Cortex of kidney (tissue), 1 donor: ENCODE measurements at places on chromosomes 7 and 10.

DNA sequence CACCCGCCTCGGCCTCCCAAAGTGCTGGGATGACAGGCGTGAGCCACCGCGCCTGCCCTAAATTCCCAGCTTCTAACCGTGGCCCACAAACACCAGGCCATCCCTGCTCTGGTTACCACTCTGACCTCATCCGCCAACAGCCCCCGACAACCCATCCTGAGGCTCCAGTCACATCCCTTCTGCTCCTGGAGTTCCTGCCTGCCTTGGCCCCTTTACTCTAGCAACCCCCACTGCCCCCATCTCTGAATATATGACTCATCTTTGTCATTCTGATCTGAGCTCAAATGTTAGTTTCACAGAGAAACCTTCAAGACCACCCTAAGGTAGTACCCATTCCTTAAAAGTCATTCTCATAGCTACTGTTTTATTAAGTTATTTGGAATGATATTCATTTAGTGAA, 26.6 kb downstream of the RHEB start:
- no peak for DNase-seq

GRCh38 chr7:107810626-107811025, 7.6 kb upstream of the SLC26A3 start:
- DNase-seq, result no peak

DNA sequence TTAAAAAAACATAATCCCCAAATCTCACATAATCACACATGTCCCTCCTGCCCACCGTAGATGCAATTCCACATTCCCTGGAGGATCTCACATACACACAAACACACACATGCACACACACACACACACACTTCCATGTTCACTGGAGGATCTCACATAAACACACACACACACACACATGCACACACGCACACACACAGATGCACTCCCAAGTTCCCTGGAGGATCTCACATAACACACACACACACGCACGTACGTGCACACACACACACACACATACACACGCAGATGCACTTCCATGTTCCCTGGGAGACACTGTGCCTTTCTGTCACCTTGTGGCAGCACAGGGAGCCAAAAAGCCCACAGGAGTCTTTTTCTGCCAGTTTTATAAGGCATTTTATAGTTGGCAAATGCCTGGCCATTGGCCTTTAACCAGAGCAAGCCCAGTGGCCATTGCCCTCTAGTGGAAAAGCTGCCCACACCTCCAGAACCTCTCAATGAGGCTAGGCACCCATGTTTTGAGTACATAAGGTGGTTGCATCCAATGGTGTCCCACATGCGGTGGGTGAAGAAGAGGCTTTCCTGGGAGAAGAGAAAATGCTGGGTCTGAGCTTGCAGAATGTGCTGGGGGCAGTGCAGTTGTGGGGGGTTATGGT, 115.4 kb upstream of the ACBD5 start:
- no peak for DNase-seq

DNA sequence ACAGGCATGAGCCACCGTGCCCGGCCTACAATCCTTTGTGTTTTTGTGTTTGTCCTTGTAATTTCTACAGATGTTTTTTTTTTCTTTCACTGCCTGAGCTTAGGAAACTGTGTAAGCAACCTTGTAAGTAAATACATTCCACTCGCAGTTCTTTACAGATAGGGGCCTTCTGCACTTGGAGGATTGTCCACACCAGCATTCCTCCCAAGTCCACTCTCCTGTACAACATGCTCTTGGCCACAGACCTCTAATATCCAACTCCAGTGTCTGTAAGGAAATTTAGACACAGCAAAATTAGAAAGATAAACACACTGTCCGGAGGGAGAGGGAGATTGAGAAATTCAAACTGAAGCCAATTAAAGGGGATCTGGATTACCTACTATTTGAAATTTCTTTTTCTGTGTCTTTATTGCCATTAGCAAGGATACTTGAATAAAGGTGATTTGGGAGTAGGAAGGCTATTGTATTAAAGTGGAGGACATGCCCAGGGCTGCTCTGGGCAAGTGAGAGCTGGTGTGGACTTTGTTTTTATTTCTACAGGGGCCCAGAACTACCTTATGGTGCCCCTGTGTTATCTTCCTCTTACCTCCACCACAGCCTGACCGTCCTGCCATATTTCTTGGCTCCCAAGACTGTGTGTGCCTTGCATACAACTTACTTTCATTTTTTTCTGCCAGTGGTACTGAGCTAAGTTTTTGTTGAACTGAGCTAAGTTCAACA, 9.7 kb downstream of the MXI1 start:
- DNase-seq, result no peak

GRCh38 chr7:51127618-51127904, 189.0 kb downstream of the COBL start:
- no peak for DNase-seq

- no peak for DNase-seq
These were observed 40.7 kb upstream of the LEP start for GRCh38 chr7:128200376-128200775.

DNA sequence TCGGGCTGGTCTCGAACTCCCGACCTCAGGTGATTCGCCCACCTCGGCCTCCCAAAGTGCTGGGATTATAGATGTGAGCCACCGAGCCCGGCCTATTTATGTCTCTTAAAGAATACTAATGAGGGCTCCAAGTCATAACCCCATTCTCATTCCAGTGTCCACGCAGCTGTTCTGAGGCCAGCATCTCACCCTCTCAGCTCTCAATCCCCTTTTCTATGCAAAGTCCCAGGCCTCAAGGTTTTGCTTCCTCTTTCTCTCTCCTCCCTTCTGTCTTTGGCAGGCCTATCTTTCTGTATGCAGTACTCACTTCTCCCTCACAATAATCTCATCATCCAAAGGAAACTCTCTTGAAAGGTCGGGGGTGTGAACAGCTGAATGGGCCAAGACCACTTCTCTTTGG, 28.0 kb upstream of the VSIR start:
- no peak for DNase-seq

GRCh38 chr10:107924458-107924857, 760.0 kb upstream of the SORCS1 start:
- no peak for DNase-seq

DNA sequence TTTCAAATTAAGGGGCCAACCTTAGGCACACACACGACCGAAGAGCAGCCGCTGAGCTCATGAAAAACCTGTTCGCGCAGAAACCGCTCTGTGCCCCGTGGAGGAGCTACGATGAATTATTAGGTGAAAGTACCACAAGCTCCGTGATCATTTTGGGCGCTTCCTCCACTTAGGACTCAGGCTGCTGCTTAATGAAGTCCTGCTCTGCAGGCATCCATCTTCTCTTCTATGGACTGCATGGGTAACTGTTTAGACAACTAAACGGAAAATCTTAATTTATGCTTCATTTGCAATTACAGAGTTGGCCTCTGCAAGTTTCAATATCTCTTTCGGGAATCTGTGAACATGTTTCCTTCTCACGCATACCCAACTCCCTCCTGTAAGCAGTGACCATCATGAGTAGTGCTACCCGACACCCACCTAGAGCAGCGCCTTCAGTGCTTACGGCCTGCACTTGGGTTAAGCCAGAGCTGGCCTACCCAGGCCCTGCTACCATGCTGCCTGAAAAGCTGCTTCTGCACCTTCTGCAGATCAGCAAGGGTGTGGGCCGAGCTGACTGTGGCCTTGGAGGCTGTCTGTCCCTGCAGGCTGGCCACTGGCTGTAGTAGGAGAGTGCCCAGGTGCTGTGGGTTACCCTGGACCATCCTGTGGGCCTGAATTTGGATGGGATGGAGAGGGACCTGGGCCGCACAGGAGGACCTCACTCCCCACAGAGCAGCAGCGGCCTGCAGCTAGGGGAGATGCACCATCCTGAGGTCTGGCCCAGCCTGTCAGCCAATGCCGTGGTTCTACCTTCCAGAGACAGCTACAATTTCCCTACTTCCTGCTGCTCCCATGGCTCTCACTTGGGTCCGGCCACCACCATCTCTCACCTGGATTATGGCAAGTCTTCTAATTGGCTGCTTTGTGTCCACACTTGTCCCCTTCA, 36.0 kb downstream of the GNA12 start:
- DNase-seq, result no peak

DNA sequence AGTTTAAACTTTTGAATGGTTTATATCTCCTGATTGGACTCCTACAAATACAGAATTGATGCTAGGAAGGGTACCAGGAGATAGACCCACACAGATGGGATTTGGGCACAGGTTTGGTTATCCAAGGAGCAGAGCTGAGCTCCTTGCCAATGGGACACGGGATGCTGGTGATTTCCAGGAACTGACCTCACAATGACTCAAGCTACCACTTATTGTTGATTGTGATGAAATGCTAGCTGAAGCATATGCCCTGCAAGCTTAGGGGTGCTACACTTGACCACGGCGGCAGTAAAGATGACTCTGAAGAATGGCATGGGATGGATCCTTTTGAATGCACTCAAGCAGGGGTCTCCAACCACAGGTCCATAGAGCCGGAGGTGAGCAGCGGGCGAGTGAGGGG, 45.5 kb upstream of the VKORC1L1 start:
- no peak for DNase-seq

GRCh38 chr7:121099572-121099971, 111.1 kb downstream of the CPED1 start:
- DNase-seq, result no peak

GRCh38 chr10:118255355-118255754, 86.8 kb downstream of the FAM204A start:
- no peak for DNase-seq

DNA sequence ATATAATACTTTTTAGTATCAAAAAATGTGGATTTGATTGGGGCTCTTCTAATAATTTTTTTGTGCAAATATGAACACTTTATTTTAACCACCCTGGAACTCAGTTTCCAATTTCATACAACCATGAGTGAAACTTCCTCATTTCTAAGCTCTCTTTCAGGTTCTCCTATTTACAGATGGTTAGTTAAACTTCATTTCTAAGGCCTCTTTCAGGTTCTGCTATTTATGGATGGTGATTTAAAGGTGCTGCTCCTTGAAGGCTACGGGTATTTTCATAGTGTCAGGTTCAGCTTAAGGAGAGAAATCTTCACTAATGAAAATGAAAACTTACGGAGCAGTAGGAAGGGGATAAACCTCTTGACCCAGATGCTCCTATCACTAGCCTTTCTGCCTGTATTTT, 568.3 kb downstream of the KIF20B start:
- no peak for DNase-seq

- DNase-seq, result no peak
These were observed 554.3 kb downstream of the GRM8 start for GRCh38 chr7:126698446-126698845.
